ENCODE measurements at places on chromosomes 6 and 20. TPM values are rescaled to one million over a fixed set of nuclear protein-coding genes. Genes with fewer than 3 reads are reported as not detected.

Gene KIAA1755
- total RNA-seq: 0.18 TPM

Gene IL17A
- total RNA-seq: not detected

DNA sequence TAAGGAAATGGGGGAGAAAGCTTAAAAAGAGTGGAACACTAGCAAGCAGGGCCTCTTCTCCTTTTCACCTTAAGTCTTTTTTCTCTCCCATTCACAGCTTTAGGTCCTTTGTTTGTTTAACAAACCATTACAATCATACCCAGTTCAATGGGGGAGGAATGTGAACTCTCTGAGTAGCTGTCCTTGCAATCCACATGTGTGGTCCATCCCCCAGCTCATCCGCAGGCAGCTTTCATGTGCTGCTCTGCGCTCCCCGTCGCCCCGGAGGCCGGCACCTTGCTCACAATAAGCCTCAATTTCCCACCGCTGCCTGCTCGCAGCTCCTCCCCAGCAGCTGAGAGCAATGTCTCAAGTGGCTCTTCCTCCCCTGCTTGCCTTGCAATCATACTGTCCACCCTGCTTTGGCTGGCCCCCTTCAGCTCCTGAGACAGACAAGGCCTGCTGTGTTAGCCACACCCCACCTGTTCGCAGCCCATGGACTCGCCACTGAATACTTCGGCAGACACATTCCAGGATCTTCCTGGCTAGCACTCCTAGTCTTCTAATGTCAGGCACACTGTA, 49.1 kb downstream of the PLAGL1 start:
- H3K36me3 ChIP-seq: no peaks in the 10 kb centered on the region
- peaks cover 18% of the 10 kb centered on the region for H3K4me1 ChIP-seq
- H3K4me3 ChIP-seq: peak overlapping the region; percentile 64
- DNase-seq: peak; percentile 90
- no peak overlapping the region for H3K27ac ChIP-seq

DNA sequence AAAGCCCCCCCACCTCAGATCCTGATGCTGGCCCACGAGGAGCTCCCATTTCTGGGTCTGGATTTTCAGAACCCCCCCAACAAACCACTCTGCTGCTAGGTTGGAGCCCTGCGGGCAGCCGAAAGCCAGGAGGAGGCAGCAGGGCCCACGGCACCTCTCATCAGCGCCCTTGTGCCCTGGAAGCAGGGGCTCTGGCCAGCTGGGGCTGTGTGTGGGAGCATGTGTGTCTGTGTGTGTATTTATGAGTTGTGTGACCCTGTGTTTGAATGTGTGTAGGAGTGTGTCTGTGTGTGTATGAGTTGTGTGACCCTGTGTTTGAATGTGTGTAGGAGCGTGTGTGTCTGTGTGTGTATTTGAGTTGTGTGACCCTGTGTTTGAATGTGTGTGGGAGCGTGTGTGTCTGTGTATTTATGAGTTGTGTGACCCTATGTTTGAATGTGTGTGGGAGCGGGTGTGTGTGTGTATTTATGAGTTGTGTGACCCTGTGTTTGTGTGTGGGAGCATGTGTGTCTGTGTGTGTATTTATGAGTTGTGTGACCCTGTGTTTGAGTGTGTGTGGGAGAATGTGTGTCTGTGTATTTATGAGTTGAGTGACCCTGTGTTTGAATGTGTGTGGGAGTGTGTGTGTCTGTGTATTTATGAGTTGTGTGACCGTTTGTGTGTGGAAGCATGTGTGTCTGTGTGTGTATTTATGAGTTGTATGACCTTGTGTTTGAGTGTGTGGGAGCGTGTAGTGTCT, 18.9 kb downstream of the SLC17A9 start:
- H3K4me1 ChIP-seq: peaks cover 6% of the 10 kb centered on the region
- H3K4me3 ChIP-seq: peak overlapping the region; percentile 52

DNA sequence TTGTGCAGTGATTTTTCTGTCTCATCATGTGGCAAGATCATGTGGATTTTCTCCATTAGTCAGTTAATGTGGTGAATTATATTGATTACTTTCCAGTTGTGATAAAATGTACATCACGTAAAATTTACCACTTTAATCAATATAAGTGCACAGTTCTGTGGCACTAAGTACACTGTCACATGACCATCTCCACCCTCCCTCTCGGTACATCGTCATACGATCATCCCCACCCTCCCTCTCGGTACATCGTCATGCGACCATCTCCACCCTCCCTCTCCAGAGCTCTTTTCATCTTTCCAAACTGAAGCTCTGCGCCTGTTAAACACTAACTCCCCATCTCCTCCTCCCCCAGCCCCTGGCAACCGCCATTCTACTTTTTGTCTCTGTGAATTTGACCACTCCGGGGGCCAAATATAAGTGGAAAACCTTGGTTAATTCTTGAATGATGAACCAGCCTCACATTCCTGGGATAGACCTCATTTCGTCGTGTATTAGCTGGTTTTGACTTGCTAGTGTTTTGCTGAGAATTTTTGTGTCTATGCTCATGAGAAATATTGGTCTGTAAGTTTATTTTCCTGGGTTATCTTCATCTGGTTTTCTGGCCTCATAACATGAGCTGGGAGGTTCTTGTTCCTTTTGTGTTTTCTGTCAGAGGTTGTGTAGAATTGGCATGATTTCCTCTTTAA, 10.8 kb downstream of the NTSR1 start:
- H3K27me3 ChIP-seq: no peaks in the 10 kb centered on the region
- no peak overlapping the region for H3K4me3 ChIP-seq
- peaks cover 4% of the 10 kb centered on the region for H3K36me3 ChIP-seq
- H3K27ac ChIP-seq: no peak overlapping the region

- H3K36me3 ChIP-seq: no peaks in the 10 kb centered on the region
- no peaks in the 10 kb centered on the region for H3K27me3 ChIP-seq
- DNase-seq: no peak
- H3K27ac ChIP-seq: no peak overlapping the region
Measured at GRCh38 chr6:139161169-139161568, 26.3 kb downstream of the HECA start.
